Osteoblast (primary cell): ENCODE measurements at places on chromosomes 3 and 15.
A peak's percentile ranks its signal among the peaks of the same experiment; 100 is the strongest.

DNA sequence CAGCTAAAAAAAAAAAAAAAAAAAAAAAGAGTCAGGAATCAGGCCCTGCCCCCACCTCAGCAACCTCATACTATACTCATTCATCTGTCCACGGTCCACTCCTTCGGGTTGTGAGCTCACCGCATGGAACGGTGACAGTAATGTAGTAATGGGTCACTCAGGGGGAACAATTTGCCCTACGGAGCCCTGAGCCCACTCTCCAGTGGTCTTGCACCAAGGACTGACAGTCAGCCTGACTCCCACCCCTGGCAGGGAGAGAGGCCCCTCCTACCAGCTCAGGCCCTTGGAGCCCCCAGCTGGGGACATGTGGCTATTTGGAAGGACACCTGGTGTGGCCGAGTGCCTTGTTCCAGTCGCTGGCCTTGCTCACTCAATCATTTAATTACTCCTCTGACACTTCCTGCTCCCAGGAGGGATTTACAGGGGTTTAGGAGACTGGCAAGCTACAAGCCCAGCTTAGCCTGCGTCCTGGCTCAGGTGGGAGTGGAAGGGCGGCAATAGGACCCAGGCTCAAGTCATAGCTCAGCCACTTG lies 19.9 kb upstream of the CACNA2D2 start:
- DNase-seq: no peak

GRCh38 chr15:72203507-72203837 lies 5.9 kb upstream of the GRAMD2A start:
- peak; percentile 97 for DNase-seq

DNA sequence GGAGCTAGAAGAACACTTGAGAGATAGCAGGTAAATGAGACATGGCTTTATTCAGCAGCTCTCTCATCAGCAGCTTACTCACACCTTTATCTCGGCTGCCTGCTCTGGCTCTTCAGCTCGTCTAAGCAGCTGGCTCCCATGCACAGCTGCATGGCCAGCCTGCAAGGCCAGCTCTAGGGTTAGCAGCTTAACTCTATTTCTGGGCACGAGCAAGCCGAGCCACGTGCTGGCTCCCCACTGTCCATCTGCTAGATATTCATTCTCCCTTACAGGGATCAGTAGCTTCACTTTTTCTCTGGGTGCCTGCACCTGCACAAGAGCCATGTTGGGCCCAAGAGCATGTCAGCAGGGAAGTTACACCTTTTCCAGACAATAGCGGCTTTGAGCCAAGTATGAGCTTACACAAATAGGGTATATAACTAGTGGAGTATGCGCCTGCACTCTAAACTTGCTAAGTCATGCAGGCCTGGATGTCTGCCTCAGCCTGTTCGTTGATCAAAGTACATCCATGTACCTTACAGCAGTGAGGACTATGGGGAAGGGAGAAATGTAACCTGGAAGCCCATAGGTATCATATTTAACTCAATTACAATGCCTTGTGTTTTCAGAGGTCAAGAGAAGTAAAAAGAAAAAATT lies 174.9 kb upstream of the SNTN start:
- no peak for DNase-seq

DNA sequence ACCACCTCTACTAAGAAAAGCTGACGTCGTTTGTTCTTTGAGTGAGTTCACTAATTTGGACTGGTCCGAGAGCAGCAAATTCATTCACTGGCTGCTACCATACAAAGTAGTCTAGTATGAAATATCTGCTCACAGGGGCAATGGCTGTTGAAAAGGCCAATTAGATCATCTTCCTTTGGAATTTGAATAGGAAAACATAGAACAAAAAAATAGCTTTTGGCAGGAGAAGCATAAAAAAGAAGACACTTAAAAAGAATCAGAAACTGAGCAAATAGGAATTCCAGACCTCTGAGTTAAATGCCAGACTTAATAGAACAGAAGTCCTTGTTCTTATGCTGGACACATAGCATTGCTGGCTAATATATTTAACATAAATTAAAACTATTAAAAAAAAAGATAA lies 159.3 kb downstream of the IL1RAP start:
- DNase-seq: peak; percentile 4

DNA sequence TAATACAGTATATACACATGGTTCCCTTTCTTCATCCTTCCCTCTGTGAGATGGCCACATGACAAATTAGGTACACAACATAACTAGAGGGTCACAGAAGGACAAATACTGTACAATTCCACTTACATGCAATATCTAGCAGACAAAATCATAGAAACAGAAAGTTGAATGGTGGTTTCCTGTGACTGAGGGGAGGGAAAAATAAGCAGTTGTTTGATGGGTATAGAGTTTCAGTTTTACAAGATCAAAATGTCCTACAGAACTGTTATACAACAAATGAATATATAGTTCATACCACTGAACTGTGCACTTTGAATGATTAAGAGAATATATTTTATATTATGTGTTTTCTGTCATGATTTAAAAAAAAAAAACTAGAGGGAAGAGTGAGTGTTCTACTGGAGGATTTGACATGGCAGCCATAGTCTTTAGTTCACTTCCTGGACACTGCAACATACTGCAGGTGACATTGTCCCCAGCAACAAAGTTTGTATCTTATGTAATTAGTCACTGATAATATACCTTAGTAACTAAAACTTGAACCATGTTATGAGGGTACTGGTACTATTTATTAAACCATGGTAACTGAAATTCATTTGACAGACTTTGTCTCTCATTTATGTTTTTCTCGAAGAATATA lies 37.2 kb downstream of the CCDC54 start:
- DNase-seq: no peak

DNA sequence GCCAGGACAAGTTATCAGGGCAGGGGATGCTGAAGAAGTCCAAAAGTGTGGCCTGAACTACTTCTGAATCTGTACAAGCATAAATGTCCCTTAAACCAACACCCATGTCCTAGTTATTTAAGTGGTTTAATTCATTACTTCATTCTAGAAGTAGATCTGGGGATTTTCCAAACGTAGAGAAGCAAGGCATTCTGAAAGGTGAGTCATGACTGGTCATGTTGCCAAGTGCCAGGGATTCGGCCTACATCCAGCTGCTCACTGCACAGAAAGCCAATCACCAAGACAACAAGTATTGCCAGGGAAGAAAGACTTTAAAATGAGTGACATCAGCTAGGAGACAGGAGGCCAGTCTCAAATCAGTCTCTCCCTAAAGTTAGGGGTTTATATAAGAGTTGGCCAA lies 396.6 kb downstream of the GABRB3 start:
- DNase-seq: no peak

- no peak for DNase-seq
Measured at GRCh38 chr3:186307594-186308221, 54.3 kb downstream of the DGKG start.

- no peak for DNase-seq
Measured at GRCh38 chr15:45611305-45611704, 23.5 kb upstream of the SQOR start.

DNA sequence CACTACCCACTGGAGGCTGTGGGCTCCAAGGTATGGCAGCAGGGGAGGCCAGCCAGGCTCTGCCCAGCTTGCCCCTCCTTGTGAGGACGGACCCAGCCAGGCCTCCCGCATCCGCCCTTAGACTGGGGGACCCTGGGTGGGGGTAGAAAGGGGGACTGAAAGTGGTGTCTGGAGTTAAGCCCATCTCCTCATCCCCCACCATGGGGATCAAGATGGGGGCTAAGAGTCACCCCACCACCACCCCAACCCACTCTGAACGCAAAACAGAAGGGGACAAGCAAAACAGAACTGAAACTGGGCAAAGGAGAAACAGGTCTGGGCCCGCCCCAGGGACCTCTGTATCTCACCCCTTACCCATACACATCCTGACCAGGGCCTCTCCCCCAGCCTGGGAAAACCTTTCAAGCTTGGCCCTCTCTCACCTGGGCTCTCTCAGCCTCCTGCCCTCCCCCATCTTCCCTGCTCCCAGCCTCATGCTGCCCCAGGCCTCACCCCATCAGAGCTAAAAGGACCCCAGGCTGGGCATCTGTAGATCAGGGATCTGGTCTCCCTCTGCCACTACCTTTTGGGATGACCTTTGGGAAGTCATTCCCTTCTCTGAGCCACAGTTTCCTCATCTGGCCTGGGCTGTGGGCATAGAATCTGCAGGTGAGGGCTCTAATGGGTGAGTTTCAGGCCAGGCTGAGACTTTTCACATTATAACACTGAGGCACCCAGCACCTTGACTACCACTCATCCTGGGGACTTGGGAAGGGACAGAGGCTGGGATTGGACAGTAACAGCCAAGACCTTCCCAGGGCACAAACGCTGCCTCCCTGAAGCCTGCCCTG lies 30.0 kb upstream of the CYP11A1 start:
- no peak for DNase-seq

DNA sequence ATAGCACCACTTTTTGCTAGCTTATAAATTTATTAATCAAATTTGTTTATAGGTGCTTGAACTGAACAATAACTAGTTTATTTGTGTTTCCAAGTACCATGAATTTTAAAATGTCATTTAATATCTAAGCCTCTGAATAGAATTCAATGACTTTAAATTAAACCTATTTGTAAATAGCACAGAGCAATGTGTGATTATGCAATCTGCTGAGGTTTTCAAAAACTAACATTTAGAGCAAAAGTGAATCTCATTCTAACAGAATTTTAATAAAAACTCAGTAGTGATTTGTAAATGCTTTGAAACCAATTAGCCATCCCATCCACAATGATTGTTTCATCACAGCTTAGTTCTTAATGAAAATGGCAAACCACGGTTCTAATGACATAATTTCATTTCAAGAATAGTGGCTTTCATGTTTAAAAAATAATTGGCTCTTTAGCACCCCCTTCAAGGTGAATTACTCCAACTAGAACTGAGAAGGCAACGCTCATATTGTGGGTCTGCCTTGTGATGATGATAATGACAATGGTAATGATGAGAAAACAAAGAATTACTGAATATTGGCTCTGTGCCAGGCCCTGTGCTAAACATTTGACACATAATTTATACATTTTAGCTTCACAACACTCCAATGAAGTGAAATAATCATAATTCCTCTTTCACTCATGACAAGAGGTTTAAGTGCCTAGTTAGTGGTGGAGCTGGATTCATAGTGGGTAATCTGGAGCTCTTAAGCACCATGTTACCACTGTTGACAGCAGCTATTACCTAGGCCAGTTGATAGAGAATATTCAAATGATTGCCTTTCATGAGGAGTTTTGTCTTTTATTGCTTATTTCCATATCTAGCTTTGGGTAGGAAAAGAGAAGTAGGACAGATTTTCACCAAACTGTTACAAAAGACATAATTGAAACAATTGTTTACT lies 145.7 kb downstream of the RBMS3 start:
- DNase-seq: no peak

- peak; percentile 84 for DNase-seq
Measured at GRCh38 chr3:71681224-71681668, 44.0 kb downstream of the EIF4E3 start.

- DNase-seq: no peak
Measured at GRCh38 chr3:52430416-52430810, 14.5 kb downstream of the SEMA3G start.

- DNase-seq: peak; percentile 48
Measured at GRCh38 chr3:19147905-19148767, at the start of gene KCNH8. Gene KCNH8, plus strand, starts transcription at chr3:19148510. Its CDS starts 210 bp downstream, at chr3:19148720.

DNA sequence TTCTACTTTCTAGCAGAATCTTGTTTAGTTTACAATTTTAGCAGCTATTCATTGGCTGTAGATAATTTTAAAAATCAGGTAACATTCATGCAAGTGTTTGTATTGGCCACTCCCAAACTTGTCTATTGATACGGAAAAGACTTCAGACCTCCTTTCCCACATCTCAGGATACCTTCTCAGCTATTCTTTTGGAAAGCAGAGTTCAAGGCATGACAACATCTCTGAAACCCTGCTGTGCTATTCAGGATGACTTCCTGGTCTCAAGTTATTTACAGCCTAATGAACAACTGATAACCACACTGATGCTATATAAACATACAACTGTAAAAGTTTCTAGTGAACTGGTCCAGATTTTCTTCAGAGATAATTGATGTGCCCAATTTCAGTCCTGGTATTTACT lies 55.8 kb downstream of the DZIP3 start:
- no peak for DNase-seq

DNA sequence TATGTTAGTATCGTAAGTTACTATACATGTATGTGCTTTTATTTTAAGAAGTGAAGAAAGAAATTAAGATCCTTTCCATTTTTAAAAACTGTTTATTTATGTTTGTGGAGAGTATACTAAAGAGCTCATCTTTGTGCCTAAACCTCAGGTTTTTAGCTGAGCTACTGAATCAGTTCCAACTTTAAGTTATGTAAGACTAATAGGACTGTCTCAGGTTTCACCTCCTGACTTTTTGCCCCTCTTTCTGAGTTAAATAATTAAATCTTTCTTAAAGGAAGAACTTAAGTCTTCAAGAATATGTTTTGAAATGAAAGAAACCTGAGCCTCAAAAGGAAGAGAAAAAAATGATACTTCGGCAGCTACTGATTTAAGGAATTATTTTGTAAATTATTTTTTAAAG lies 2.6 kb downstream of the SLMAP start:
- DNase-seq: peak; percentile 84

DNA sequence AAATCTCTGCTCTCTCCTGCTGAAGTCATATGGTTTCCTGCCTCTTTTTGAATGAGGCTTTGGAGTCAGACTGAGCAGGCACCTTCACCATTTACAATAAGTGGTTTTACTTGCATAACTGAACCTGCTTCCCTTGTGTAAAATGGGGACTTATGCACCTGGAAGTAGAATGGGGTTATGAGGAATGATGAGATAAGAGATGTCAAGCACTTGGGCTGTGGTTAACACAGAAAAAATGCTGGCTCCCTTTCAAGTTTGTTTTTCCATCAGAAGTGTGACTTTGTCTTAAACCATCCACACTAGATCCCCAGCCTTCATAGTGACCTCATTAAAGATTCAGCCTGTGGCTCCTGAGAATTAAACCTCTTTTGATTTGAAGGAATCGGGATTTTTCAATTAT lies 5.2 kb downstream of the EXOSC7 start:
- no peak for DNase-seq

DNA sequence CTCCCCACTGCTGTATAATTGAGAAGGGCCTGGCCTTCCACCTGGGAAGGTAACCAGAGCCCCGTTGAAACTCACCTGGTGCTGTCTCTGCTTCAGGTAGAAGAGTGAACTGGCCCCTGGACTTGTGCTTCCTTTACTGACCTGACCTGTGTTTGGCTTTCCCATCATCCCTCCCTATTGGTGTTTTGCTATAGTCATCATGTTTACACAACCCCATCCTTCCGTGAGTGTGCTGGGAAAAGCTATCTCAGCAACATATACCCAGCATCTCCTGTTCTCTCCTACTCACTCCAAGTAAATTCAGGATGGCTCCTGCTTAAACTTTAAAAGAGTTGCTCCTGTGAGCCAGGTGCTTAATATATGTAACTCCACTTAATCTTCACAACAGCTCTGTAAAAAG lies 77.2 kb upstream of the TSC22D2 start:
- DNase-seq: no peak

GRCh38 chr3:127018306-127018828 lies 35.5 kb downstream of the PLXNA1 start:
- DNase-seq: no peak
